ENCODE measurements at places on chromosomes 7 and 10.

- no peak for DNase-seq
Measured at GRCh38 chr10:104026762-104027161, 58.9 kb downstream of the COL17A1 start.

GRCh38 chr10:102046095-102046494, 9.9 kb downstream of the ARMH3 start:
- no peak for DNase-seq

DNA sequence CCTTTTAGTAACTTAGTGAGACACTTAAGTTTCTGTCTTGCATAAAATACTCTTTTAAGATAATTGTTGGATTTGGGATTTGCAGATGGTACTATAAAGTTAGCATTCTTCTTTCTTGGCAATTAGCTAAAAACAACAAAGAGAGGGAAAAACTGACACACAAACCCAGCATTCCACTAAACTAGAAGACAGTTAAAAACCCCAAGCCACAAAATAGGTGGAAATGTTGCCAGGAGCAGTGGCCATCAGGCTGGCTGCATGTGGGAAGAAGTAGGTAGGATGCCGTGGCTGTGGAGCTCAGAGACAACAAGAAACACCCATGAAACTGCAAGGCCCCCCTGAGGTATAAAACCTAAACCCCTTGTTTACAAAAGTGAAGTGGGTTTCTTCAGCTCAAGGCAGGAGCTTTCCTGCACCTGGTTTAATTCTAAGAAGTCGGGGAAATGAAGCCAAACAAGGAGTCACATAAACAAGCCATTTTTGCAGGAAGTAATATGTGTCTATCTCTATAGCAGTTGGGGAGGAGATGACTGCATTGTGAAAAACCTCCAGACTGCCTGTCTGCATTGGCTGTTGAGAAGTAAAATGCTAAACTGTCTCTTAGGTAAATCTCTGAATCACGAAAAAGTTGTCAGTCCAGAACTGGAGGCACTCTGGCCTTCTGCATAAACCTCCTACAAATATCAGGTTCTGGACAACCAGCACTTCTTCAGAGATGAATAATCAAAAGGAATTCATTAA, 9.5 kb downstream of the RAB18 start:
- DNase-seq: no peak

DNA sequence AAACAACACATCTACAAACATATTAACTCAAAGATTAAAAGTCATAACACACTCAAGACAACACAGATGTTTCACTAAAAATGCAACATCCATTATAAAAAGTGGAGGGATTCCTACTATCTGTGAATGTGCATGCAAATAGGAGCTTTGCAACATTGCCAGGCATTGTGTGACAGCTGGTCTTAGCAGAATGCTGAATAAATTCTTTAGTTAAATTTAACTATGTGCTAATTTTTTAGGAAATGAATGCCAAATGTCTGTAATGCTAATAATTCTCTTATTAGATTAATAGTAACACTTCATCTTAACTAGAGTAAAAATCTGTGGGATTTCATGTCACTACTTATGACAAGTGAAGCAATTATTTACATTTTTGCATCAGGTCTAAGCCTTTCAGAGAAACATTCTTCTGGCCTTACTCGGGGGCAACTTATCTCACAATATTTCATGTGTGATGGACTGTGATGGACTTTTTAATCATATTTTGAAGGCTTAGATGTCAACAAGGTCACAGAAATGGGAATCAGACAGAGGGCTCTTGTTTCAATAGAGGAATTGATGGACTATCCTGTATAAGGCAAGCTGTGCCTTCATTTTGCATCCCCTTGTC, 524.6 kb upstream of the KCND2 start:
- no peak for DNase-seq

GRCh38 chr7:25180592-25180923, 47.7 kb downstream of the NPVF start:
- no peak for DNase-seq

DNA sequence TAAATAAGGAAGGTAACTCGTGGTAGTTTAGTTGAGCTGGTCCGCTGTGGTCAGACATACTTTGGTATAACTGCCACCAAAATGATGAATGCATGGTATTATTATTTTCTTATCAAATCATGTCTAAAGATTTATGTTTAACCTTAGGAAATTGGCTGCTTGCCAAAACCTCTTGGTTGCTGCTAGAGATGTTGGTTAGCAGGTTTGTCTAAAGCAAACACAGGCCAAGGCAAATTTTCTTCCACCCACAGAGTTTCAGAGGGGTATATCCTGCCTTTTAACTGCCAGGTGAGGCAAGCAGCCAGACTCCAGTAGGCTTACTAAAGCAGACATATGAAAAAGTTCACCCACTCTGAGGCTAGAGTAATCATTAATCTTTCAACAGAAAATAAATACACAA, 101.4 kb downstream of the SEMA3E start:
- DNase-seq: no peak

DNA sequence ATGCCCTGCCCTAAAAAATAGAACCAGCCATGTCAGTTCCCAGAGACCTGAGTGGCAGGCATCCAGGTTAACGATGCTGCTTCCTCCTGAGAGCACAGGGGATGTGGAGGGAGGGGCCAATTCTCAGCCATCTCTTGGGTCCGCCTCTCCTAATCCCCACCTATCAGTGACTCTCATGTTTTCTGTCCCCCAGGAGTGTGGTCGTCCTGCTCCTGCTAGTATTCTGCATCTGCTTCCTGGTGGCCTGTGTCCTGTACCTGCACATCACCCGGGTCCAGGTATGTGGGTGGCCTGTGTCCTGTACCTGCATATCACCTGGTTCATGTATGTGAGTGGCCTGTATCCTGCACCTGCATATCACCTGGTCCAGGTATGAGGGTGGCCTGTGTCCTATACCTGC, 105.3 kb downstream of the ADCY1 start:
- DNase-seq: no peak

GRCh38 chr10:6841761-6842160, 261.7 kb upstream of the PRKCQ start:
- DNase-seq: no peak

DNA sequence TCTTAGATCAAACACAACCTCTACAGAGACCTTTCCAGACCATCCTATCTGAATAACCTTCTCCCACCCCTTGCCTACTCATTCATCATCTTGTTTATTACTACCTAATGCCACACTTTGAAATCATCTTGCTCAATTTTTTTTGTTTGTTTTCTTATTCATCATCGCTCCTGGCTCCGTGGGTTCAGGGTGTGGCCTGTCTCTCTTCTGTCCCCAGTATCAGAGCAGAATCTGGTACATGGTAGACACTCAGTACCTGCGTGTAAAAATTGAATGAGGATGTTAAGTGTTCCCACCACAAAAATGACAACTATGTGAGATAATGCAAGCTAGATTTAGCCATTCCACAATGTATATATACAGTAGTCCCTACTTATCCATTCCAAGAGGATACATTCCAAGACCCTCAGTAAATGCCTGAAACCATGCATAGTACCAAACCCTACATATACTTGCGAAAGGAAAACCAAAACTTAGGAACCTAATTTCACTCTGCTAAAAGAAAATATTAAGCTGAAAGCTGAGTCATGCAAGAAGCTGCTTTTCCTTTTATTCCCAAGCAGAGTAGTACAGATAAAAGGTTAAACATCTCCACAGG, 72.1 kb upstream of the SEC61G start:
- DNase-seq: no peak

GRCh38 chr7:7565746-7566650, 686 bp upstream of the MIOS start:
- DNase-seq: no peak

- DNase-seq: no peak
Measured at GRCh38 chr7:82029236-82029913, 259.5 kb upstream of the HGF start.

- DNase-seq: no peak
Measured at GRCh38 chr7:55138663-55139062, 119.8 kb downstream of the EGFR start.

- no peak for DNase-seq
Measured at GRCh38 chr7:38929460-38930171, 20.6 kb upstream of the VPS41 start.

GRCh38 chr10:89632824-89633223, 12.2 kb downstream of the PANK1 start:
- DNase-seq: no peak

GRCh38 chr7:65979583-65980477, 2.2 kb downstream of the GUSB start:
- DNase-seq: no peak

GRCh38 chr10:129764901-129765663, 199.0 kb downstream of the EBF3 start:
- DNase-seq: no peak

DNA sequence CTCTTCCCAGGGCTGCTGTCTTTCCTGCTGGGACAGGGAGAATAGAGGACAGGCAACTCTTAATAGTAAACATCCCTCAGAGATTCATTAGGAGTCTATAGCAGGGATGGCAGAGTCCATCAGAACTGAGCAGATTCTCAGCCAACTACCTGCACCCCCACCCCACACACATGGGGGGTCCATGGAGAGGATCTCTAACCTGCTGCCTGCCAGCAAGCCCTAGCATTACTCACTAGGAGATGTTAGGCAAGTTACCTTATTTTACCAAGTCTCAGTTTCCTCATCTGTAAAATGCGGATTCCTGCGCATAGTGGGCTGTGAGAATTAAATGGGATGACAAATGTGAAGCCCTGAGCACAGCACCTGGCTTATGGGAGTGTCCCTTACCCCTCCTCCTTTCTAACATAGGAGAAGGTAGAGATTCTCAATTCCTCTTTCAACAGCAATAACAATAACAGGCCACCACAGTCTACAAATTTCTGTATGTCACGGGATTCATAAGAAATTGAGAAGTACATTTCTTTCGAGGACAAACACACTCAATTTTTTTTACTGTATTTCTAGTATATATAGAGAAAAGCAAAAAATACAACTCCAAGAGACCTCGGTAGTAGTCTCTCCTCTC, 23.8 kb upstream of the WDR11 start:
- no peak for DNase-seq

- DNase-seq: no peak
Measured at GRCh38 chr7:73799282-73800141, 29.4 kb upstream of the CLDN3 start.
